ENCODE measurements at places on chromosomes 2 and 18. TPM values are rescaled to one million over a fixed set of nuclear protein-coding genes. Genes with fewer than 3 reads are reported as not detected.

The LCT gene
- under 0.01 TPM for total RNA-seq

The PDE1A gene
- 1.7 TPM for total RNA-seq

The GAD1 gene
- total RNA-seq, result not detected

The CDH19 gene
- not detected for total RNA-seq

The FEV gene
- total RNA-seq, result not detected

The ADRA2B gene
- not detected for total RNA-seq

The ELAC1 gene
- 7.4 TPM for total RNA-seq

The SERPINB12 gene
- total RNA-seq, result not detected

The STON1 gene
- 25.0 TPM for total RNA-seq

The CSRNP3 gene
- total RNA-seq, result 2.9 TPM

The HDLBP gene
- 1,343 TPM for total RNA-seq

The DCDC2C gene
- total RNA-seq, result not detected

The DYNAP gene
- total RNA-seq, result not detected

The CEP192 gene
- total RNA-seq, result 34.1 TPM

The PTPN18 gene
- total RNA-seq, result 17.7 TPM

The PJVK gene
- total RNA-seq, result 1.3 TPM

The CMPK2 gene
- total RNA-seq, result 1.9 TPM

The LAPTM4A gene
- total RNA-seq, result 101 TPM

The CAVIN2 gene
- 8.4 TPM for total RNA-seq

The MRO gene
- not detected for total RNA-seq

The WNT10A gene
- total RNA-seq, result not detected

The STEAP3 gene
- total RNA-seq, result 14.5 TPM

The KLHL41 gene
- total RNA-seq, result 0.43 TPM

The AOX1 gene
- 57.4 TPM for total RNA-seq

The PAIP2B gene
- total RNA-seq, result under 0.01 TPM

The TMEM200C gene
- total RNA-seq, result not detected

The ECEL1 gene
- not detected for total RNA-seq

The ODC1 gene
- total RNA-seq, result 88.3 TPM

The SERPINB5 gene
- not detected for total RNA-seq

The NTSR2 gene
- not detected for total RNA-seq
